IgD-negative memory B cell (primary cell): ENCODE measurements at places on chromosomes 3 and 15. TPM values are rescaled to one million over a fixed set of nuclear protein-coding genes. Genes with fewer than 3 reads are reported as not detected.

LRRC31 gene
- polyA plus RNA-seq: not detected

TMEM45A gene
- 0.14 TPM for polyA plus RNA-seq

MEX3B gene
- not detected for polyA plus RNA-seq

UBE2E2 gene
- polyA plus RNA-seq: 59.8 TPM

MAP3K13 gene
- polyA plus RNA-seq: 53.4 TPM

ZBTB47 gene
- polyA plus RNA-seq: 0.11 TPM

MAN2A2 gene
- 9.1 TPM for polyA plus RNA-seq

ILDR1 gene
- 4.0 TPM for polyA plus RNA-seq

IP6K1 gene
- 28.7 TPM for polyA plus RNA-seq

EXD1 gene
- polyA plus RNA-seq: not detected

HDGFL3 gene
- polyA plus RNA-seq: 0.01 TPM

GAP43 gene
- not detected for polyA plus RNA-seq

GOLGA6L4 gene
- polyA plus RNA-seq: not detected

PDIA3 gene
- 248 TPM for polyA plus RNA-seq

LDHAL6B gene
- polyA plus RNA-seq: not detected
